ENCODE measurements at places on chromosomes 7 and 10.

- peak; percentile 27 for DNase-seq
Observed at GRCh38 chr7:116180302-116180701, 30.0 kb upstream of the TES start.

DNA sequence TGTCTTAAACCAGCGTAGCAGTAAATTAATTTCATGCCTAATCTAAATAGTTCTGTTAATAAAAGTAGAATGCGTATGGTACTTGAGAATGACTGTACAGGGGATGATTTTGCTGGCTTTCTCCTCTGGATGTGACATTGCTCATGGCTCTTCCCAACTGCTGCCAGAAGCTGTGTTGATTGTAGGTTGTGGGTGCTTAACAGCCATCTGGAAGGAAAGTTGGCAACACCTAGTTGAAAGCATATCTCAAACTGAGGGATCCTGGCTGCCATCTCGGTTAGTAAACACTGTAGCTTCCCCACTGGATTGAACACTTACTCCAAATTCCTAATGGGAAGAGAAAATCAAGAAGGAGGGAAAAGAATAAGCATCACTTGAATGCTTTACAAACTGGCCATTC lies 130.9 kb downstream of the NXPH1 start:
- no peak for DNase-seq

- DNase-seq = no peak
Observed at GRCh38 chr10:22658745-22659410, 55.5 kb downstream of the PIP4K2A start.

DNA sequence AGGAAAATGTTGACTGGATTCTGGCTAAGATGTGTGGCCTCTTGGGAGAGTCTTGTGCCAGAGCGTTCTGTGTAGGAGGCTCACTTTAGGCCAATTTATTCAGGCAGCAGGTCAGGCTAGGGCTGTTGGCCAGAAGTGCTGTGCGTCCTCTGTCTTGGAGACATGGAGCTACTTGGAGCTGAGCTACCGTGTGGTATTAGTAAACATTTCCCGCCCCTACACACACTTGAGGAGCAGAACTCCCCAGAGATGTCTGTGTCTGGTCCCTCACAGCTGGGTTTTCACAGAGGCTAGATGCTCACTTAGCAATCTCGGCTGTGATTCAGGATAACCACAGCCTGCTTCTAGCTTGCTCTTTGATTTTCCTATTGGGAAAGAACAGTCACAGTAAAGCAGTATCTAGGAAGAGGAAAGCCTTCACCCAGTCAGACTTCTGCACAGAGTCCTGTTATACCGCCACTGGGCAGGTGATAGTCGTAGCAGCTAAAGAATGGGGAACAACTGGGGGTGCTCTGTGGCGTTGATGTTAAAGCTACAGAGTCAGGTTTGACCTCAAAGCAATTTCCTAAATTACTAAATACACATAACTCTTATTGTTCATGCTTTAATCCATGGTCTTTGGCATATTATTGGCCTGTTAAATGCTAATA lies 86.7 kb downstream of the MDFIC start:
- no peak for DNase-seq

- no peak for DNase-seq
Observed at GRCh38 chr10:74165530-74165901, 14.5 kb downstream of the ADK start.

DNA sequence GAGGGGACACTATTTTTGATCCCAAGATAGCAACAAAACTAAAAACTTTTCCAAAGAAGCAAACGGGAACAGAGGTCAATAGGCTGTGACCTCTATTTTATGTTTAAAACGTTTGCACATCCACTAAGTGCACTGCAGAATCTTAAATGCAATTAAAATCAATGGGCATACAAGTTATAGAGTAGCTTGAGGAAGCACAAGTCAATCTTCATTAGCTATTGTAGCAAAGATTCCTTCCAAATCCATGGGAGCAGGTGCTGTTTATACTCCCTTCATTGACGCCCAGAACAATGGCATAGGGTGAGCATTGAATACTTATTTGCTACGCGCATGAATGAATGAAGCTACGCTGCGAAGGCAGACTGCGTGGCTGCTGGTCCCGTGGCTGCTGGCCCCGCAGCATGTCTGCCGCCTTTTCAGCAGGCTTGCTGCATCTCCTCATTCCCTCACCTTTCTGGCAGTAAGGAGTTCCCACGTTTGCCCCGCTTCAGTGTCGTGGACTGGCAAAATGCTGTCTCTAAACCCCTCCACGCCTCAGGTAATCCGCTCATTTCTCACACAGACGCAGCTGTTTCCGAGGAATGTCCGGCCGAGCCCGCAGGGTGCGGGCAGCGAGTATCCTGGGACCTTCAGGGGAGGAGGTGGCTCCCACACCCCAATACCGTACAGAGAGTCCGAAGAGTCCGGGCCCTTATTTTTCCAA lies 754 bp upstream of the PHYHIPL start:
- DNase-seq = no peak

- DNase-seq = no peak
Observed at GRCh38 chr10:79344502-79345195, 2.6 kb upstream of the PPIF start.

GRCh38 chr10:79946271-79947082 lies 2.4 kb downstream of the SFTPD start:
- no peak for DNase-seq

DNA sequence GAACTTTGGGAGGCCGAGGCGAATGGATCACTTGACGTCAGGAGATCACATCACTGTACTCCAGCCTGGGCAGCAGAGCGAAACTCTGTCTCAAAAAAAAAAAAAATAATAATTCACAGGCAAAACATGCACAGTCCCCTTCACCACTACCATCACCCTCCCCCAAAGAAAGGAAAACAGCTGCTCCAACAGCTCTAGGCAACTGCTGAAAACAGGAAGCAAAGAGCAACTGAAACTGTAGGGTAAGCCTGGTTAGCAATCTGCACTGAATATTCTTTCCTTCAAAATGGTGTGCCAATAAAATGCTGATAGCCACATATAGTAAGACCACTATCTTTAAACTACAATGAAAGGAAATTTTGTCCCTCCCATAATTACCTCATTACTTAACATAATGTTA lies 11.8 kb downstream of the NT5C2 start:
- DNase-seq = no peak

- DNase-seq = peak; percentile 21
Observed at GRCh38 chr7:24755541-24756407, 1.5 kb downstream of the GSDME start.

GRCh38 chr7:155418304-155418703 lies 39.6 kb upstream of the EN2 start:
- no peak for DNase-seq

GRCh38 chr10:62528441-62528840 lies 154.3 kb downstream of the ZNF365 start:
- DNase-seq = peak; percentile 46

DNA sequence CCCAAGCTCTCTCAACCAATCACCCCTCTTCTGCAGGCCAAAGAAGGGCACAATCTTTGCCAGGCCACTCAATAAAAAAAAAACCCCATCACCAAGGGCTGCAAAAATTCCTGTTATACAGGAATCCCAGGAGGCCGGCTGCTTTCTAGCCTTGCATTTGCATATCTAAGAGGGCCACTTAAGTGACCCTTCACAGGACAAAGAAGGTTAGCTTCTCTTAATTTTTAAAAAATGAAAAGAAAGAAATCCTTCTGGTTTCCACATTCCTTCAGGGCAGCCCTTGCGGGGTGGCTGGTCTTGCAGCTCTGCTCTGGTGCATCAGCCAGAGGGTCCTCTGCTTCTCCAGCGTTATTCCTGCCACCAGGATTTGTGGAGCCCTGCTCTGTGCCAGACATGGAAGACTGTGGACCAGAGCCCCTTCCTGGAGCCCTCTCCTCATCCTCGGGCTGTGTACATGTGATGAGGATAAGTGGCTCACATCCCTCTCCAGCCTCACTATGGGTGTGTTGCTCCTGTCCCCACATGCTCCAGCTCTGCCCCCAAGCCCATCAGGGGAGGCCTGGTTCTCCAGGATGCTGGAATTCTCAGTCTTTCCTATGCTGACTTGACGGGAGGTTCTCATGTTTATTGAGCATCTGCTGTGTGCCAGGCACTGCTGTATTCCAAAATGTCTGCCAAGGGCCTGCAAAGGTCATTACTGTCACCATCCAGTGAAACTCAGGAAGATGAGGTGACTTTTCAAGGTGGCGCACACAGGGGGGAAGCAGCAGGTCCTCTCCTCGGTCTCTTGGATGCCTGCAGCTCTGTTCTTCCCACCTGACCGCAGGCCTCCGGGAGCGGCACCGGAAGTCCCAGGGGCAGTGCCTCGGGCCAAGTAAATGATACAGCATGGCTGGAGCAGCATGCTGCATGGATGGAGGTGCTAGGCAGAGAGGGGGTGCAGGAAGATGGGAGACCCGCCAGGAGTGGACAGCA lies 67.7 kb downstream of the ARHGAP22 start:
- no peak for DNase-seq

DNA sequence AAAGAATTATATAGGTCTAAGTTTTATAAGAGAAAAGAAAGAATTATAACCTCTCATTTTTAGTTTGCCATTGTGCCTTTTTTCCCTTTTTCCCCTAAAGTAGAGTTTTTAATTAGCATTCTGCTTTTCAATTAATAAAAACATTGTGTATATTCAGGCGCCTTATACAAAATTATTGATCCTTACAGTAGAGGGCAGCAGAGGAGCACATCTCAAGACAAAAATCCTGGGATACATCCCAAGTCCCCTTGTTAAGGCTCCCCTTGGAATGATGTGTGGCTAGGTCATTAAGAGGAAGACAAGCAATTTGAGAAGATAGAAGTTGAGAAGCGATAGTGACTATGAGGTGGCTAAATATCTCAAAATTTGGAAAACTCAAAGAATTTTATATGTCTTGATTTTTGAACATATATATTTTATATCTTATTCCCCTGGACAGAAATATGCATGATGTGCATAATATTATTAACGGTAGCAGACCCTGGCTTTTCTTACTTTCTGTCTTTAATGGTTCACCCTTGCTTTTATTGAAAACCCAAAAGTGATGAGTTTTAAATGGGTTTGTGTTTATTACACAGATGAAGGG lies 19.1 kb upstream of the TPK1 start:
- no peak for DNase-seq

DNA sequence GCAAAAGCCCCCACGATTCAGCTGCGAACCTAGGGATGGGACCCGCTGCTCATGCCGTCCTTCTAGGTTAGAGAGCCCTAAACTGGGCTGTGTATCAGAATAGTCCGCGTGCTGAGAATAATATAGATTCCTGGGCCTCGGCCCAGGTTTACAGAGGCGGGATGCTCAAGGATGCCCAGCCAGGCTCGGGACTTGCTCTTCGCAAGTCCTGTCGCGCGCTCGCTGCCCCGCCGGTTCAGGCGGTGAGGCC lies 266 bp upstream of the STMP1 start:
- no peak for DNase-seq

DNA sequence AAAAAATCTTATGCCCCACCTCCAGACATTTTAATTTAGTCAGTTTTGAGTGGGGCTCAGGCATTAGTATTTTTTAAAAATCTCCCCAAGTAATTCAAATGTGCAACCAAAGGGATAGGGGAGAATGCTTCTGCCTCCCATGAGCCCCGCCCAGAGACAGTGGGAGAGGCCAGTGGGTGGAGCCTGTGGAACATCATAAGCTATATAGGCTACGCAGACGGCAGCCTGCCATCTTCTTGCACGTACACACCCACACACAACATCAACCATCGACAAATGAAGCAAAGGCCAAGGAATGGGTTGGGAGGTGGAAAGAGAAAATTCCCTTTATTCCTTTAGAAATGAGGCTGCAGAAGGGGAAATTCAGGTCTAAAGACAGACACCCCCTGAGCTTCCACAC lies 25.2 kb downstream of the CREB3L2 start:
- no peak for DNase-seq

Measured in CD4-positive, alpha-beta T cell treated with Interleukin-1 beta for 1 hour (primary cell).